ENCODE measurements at places on chromosomes 2 and 18.
A peak's percentile ranks its signal among the peaks of the same experiment; 100 is the strongest.

DNA sequence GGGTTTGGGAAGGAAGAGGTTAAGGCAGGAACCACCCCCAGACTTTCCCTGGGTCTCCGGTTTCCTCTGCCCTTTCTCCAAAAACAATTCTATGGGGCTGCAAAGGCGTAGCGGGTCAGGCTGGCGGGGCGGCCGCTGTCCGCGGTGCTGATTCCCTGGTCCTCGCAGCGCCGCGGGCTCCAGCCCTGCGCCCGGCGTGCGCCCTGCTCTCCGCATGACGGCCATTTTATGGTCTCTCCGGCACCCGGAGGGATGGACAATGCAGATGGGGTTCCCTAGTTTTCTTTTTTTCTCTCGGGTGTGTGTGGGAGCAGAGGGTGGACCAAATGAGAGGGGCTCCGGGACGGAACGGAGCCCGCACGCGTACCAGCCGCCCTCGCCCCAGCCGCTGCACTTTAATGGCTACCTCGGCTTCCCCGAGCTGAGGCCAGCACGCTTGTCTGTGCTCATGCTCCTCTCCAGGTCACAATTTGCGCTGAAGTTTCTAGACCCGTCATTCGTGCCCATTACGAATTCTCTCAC, 1.6 kb downstream of the ST8SIA3 start:
- DNase-seq, result no peak

DNA sequence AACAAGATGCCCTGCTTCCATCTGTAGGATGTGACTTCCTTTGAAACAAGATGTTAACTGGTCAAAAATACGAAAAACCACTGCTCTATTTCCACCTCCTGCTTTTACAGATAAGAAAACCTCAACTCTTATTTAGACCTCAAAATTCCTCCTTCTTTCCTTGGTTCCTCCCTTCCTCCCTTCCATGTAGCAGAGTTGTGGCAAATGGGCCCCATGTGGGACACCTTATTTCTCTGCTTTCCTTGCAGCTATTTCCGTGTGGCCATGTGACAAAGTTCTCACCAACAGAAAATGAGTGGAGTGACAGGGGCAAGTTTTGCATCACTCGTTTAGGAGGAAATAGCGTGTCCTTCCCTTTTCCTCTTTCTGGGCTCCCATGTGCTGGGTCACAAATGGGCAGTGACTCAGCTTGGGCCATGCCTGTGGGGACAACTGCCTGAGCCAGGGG, 69.4 kb upstream of the SMAD2 start:
- no peak for DNase-seq

- no peak for DNase-seq
Observed at GRCh38 chr2:159186462-159186861, 100.0 kb downstream of the WDSUB1 start.

DNA sequence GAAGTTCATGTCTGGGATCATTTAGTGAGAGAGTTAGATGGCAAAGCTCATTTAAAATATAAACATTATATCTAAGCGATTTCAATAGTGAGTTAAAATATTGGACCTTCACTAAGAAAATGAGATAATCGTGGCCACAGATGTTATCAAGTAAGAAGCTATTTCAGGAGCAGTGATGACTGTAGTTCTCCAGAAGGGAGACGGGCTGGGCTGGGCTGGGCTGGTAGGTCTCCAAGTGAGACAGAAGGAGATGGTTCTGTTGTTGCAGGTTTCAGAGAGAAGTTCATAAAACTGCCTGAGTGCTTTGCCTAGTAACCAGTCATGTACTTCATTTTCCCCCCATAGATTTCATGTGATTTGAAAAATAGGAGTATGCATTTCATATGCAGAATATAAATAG, 130.1 kb upstream of the DAPL1 start:
- DNase-seq, result no peak

DNA sequence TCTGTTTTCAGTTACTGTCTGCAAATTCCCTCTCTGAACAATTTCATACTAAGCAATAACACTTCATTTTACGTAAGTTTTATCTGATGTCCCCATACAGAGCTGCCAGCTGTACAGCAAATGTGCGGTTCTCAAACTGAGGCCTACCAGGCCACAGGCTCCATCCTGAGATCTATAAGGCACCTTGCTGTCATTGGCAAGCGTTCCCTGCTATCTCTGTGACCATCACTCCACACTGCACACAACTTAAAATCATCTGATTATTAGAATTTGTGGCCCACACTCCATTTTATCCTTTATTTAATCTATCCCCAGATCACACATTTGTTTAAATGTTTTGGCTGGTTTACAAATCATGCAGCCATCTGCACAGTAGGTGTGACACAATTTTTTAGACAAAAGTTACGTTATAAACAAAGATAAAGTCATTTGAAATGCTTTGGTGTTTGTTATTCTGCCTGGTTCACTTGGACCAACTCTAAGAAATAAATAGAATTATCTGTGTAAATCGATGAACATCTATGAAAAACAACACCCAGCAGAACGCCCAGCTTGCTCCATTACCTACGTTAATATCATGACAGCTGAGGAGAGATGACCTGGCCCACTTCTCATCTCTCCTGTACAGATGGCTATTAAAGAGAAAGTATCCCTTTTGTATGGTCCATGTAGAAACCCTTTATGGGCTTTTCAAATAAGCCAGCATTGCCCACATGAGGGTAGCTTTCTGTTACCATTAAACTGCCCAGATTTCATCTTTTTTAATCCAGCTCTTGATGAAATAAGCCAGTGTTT, 162.4 kb downstream of the ZNF521 start:
- no peak for DNase-seq

- DNase-seq, result no peak
Observed at GRCh38 chr2:223633656-223634055, 31.5 kb upstream of the SCG2 start.

DNA sequence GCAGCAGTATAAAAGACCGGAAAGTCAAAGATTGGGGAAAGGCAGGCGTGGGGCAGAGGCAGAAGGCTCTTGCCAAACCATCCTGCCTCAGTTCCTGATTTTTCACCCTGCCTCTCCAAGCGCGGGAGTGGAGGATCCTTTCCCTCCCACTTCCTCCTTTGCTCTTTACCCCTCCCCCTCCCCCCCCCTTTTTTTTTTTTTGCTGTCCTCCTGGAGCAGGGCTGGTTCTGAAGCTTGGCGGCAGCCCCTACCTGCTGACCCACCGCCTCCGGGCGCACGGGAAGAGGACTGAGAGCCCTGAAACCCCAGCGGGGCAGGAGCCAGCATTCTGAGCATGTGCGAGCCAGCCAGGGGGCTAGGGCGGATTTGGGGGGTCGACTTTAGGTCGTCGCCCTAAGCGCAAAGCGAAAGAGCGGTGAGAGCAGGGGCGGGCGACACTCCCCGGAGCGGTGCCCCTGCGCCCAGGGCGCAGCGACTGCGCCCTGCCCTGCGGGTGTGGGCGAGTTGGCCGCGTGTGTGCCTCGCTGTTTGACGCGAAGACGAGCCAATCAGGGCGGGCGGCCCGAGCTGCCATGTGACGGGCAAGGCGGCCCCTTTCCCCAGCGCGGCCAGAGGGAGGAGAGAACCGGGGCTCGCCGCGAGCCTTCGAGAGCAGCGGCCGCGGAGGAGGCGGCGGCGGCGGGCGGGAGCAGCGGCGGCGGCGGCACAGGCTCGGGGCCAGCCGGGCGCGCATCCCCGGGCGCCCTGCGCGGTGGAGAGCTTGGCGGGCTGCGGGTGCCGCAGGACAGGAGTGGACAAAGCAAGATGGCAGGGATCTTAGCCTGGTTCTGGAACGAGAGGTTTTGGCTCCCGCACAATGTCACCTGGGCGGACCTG, at the start of gene CERS6:
CERS6 (plus strand) TSS at position 628 of the 876 bp plus-strand sequence; CDS start at position 805, 177 bp downstream.
- DNase-seq, result peak; percentile 61

GRCh38 chr18:44826418-44827259, 146.0 kb downstream of the SETBP1 start:
- DNase-seq, result no peak

DNA sequence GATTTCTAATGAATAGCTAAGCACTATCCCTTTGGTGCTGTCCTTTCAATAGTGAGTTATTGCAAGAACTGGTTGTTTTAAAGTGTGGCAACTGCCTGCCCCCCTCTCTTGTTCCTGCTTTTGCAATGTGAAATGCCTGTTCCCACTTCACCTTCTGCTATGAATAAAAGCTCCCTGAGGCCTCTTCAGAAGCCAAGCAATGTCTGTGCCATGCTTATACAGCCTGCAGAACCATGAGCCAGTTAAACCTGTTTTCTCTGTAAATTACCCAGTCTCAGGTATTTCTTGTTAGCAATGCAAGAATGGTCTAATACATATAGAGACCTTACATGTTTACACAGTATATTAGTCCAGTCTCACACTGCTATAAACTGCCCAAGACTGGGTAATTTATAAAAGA, 15.0 kb upstream of the METTL21A start:
- no peak for DNase-seq

GRCh38 chr18:49183921-49184320, 233.2 kb upstream of the SMAD7 start:
- DNase-seq, result no peak

DNA sequence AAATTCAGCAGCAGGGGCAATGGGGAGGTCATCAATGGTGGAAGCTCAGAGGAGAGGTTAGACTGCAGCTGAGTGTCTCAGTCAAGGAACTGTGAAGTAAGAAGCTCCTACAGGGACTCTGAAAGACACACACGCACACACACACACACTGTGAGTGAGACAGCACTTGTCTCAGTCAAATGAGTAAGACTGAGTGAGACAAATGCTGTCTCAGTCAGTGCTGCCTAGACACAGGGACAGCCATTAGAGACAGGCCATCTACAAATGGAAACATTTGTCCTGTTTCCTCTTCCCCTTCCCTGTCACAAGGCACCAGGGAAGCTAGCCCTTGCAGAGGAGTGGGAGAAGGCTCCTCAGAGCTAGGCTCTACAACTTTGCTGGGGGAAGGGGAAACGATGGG, 577.4 kb upstream of the GCFC2 start:
- no peak for DNase-seq

Data from bone marrow (tissue), 2 donors.